Frontal cortex (tissue), 4 donors: ENCODE measurements at places on chromosomes 12 and 14. TPM values are rescaled to one million over a fixed set of nuclear protein-coding genes. Genes with fewer than 3 reads are reported as not detected.

The PLA2G1B gene
- not detected for total RNA-seq

The KRT74 gene
- total RNA-seq = not detected

The CSRP2 gene
- total RNA-seq = 298 TPM

The GPR33 gene
- total RNA-seq = not detected

The SERPINA3 gene
- total RNA-seq = not detected

The ADAM21 gene
- total RNA-seq = under 0.01 TPM

The KRT6A gene
- not detected for total RNA-seq

The LBHD2 gene
- not detected for total RNA-seq

The KCNJ8 gene
- 6.5 TPM for total RNA-seq

The PRR4 gene
- total RNA-seq = 1.2 TPM

The STAT6 gene
- 2.4 TPM for total RNA-seq

The PMEL gene
- not detected for total RNA-seq

The STON2 gene
- 19.2 TPM for total RNA-seq

The ANKRD52 gene
- total RNA-seq = 10.2 TPM

The TROAP gene
- 2.9 TPM for total RNA-seq

The DYNC1H1 gene
- total RNA-seq = 565 TPM

The EXOC3L4 gene
- 0.82 TPM for total RNA-seq

The KRT72 gene
- not detected for total RNA-seq

The KCNH5 gene
- total RNA-seq = 24.5 TPM

The CMKLR1 gene
- total RNA-seq = 1.2 TPM

The ENDOU gene
- total RNA-seq = not detected
